ENCODE measurements at places on chromosomes 6 and 20.

DNA sequence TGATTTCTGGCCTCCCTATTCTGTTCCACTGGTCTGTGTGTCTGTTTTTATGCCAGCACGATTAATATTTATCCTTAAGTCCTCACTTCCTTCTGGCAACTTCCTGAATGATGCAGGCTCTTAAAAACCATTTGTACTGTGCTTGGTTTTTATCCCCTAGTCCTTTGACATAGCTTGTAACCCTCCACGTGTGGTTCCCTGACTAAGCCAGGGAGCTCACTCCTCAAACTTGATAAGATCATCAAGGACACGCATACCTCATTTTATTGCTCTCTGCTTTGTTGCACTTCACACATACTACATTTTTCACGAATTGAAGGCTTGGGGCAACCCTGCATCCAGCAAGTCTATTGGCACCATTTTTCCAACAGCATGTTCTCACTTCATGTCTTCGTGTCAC is 166.4 kb upstream of the UST start:
- DNase-seq = no peak

- DNase-seq = no peak
Observed at GRCh38 chr6:44227148-44227793, 3.9 kb downstream of the SLC29A1 start.

DNA sequence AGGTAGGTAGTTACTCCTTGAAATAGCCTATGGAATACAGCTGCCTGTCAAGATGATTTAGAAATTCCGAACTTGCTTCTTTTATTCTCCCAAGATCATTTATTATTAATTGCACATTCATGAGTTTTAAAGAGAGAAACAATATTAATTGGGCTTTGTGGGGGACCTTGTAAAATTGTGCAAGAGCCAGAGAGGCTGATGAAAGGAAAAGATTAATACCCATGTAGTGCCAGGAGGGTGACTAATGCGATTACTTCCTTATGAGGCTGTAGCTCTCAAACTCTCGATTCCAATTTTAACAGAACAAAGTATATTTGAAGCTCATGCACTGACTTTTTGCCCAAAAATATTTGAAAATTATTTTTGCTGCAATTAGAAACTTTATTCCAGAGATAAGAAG is 423.8 kb upstream of the ID4 start:
- DNase-seq = no peak

GRCh38 chr6:10412461-10413261 is 2.2 kb downstream of the TFAP2A start:
- no peak for DNase-seq

DNA sequence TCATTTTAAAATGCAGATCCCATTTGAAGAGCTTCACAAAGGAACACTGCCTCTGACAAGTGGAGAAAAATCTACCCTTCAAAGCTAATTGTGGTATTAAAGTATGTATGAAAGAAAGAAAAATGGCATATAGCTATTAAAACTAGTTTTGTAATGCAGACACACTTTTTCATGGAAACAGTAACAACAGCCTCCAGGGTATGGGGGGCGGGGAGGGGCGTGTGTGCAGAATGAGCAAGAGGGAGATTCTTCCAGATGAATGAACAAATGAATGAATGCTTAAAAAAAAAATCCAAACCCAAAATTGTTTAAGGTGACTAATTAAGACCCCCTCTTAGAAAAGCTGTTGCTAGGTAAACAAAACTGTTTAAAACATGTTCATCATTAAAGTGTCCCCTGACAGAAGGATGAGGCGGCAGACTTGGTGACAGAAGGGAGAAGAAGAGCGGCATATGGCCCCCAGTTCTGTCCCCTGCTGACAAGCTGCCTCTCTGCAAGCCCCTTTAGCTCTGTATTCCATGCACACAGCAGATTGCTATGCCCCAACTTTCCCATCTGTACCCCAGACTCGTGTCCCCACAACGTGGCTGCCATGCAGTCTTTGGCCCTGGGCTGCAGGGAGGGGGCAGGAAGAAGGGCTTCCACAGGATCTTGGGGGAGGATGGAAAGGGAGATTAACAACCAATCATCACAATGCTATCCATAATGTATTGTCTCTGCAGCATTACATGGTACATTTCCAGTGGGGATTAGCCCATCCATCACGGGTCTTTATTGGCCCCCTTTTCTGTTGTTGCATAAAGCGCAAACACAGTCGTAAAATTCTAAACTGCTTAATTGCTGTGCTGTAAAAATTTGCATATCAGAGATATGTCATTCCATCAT is 108.4 kb upstream of the OLIG3 start:
- DNase-seq = no peak

- no peak for DNase-seq
Observed at GRCh38 chr20:3803289-3803688, 7.2 kb downstream of the CDC25B start.

DNA sequence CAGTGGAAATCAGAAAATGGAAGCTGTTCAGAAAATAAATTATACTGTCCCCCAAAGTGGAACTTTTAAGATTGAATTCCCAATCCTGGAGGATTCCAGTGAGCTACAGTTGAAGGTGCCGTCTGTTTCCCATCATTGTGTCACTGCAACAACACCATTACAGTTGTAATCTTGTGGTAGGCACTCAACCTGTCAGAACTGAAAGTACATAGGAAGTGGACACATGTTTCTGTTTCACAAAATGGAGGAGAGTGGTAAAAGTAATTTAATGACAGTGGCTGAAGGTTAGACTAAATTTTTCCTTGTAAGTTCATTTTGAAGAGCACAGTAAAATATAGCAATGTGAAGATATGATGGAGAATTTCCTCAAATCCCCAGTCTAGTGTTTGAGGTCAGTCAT is 70.0 kb downstream of the CD109 start:
- no peak for DNase-seq

DNA sequence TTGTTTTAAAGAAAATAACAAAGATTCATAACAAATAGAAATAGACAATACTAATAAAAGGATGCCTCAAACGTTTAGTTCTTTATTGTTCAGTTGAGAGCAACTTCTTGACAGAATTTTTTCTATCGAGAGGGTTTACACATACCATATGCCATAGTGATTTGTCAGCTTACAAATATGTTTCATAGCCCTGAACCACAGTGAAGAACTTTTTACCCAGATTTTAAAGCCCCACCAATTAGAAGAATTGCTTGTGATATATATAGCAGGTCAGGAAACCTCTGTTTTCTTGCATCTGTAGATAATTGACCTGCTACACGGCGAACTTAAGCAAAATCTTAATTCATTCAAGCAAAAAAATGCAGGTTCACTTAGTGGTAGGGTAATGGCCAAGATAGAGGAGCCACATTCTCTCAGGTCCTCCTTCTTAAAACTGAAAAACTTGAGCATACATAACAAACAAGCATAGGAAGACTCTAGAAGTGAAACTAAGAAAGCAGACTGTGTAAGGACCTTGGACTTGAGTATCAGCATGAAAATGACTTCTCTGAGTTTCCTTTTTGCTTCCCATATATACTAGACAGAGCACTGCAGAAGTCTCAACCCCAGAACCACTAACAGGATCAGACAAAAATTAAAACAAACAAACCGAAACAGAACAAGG is 39.5 kb downstream of the CRISP1 start:
- DNase-seq = no peak
